Activated naive CD8-positive, alpha-beta T cell treated with anti-CD3 and anti-CD28 coated beads for 36 hours (primary cell): ENCODE measurements at places on chromosomes 7 and 10.

- DNase-seq = no peak
These were observed 82.6 kb downstream of the JMJD1C start for GRCh38 chr10:63383141-63383540.

GRCh38 chr10:50497758-50498157, 126.0 kb downstream of the SGMS1 start:
- no peak for DNase-seq

- peak; percentile 60 for DNase-seq
These were observed at the start of gene CDHR1 for GRCh38 chr10:84194424-84195043. Gene CDHR1, plus strand, starts transcription at chr10:84194537. Its CDS starts 224 bp downstream, at chr10:84194761.

DNA sequence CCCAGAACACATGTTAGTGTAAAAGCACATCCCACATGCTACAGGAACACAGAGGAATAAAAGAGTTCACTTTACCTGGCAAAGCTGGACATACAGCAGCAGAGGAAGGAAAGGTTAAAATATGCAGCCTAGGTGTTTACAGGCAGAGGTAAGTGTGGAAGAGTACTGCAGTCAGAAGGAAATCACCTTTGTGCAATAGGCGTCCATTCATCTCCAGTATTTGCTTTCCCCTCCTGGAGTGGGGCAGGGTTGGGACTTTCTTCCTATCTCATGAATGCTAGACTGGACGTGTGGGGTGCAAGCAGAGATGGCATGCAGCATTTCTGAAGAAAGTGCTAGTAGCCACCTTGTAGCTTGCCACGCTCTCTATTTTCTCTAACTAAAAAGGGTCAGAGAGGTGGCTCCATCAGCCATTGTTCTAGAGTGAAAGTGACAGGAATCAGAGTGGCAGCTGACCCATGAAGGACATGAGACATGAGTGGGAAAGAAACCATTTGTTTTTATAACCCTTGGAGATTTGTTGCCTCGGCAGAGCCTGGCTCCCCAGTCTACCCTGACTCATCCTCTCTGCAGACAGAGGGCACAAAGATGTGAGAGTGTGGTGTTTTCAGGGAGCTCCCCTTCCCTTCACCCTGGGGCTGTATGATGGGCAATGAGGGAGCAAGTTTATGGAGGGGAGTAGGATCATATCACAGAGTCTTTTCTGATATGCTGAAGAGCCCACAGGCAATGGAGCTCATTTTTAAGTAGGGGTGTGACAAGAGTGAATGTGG, 101.2 kb upstream of the SEC61G start:
- DNase-seq = no peak

GRCh38 chr10:71971311-71971731, 7.1 kb downstream of the CHST3 start:
- DNase-seq = no peak

DNA sequence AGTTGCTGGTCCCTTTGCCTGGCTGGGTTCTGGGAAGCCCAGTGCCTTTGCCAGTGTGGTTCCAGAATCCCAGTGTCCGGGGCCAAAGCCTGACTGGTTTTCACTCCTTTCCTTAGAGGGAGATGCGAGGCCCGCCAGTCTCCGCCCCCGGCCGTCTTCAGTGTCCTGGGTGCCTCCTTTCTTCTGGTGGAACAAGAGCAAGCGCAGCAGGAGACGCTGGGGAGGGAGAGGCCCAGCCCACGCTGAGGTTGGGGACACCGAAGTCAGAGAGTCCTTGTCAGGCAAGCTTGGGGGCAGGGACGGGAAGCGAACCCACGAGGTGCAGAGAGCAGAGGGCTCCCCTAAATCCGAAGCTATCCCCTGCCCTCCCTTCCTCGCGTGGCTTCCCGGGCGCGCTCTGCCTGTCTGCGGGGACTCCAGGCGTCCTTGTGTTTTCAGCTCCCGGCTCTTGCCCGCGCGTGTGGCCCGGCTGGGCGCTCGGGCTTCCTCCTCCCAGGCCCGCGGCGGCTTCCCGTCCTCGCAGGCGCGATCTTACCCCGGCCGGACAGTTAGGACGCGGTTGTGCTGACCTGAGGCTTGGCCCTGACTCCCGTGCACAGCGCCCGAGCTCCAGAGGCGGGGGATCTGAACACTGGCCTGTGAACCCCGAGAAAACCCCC, 60.6 kb upstream of the UBE3C start:
- no peak for DNase-seq

DNA sequence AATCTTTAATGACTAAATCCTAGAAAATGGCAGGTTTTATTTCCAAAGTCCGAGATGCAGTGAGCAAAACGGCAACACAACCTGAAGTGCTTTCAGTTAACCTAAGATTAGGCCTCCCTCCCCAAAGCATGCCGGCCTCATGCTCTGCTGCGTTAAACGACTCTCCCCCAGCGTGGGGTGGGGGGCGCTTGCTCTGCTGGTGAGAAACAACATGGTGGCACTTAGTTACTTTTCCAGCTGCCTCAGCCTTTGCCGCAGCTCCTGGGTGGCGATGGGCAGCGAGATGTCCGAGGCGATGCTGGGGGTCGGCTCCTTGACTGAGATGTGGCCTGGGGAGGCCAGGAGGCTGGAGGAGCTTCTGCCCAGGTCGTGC, 36.7 kb upstream of the NCAPG2 start:
- DNase-seq = no peak

DNA sequence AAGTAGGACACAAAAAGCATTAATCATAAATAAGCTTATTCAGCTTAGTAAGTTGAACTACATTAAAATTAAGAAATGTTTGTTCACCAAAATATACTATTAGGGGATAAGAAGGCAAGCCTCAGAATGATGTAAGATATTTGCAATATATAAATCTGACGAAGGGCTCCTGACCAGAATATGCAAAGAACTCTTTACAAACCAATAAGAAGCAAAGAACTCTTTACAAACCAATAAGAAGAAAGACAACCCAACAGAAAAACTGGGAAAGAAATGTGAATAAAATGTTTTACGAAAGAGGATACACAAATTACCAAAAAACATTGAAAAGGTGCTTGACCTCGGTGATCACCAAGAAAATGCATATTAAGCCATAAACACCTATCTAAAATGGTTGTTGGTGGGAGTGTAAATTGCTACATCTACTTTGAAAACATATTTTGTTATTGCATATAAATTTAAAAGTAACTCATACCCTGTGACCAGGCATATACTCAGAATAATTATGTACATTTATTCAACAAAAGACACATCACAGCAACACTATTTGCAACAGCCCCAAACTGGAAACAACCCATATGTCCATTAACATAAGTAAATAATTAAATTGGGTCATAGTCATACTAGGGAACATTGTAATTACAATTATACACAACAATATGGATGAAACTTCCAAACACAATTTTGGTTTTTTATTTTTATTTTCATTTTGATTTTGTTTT, 83.3 kb upstream of the CTBP2 start:
- DNase-seq = no peak

- no peak for DNase-seq
These were observed 132.6 kb upstream of the NAMPT start for GRCh38 chr7:106417273-106417902.

DNA sequence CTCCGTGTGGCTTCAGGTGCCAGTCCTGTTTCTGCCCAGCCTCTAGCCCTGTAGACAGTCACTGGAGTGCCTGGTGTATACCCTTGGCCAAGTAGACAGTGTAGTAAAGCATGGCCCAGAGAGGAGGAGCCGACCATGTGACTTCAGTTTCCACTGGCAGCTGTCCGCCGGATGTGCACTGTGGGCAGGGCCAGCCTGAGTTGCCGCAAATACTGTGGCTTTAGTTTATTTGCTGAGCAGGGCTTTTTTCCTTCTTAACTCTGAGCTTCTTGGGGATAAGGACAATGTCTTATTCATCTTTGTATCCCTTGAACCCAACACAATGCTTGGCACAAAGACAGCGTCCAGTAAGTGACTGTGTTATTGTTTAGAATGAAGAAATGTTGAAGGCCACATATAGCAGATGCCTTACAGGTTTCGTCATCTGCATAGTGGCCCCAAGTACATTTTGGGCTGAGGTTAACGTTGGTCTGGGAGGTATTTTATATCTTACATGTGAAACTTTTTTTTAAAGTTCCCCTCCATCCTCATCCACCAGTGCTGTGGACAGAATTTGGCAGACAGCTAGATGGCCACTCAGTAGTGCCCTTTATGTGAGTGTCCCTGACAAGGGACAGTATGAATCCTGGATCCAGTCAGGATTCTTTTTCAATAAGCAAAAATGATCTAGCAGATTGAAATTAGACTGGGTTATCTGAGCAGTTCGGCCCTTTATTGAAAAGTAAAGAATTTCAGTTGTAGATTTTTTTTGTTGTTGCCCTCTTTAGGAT, 40.6 kb downstream of the CYP17A1 start:
- peak; percentile 65 for DNase-seq

DNA sequence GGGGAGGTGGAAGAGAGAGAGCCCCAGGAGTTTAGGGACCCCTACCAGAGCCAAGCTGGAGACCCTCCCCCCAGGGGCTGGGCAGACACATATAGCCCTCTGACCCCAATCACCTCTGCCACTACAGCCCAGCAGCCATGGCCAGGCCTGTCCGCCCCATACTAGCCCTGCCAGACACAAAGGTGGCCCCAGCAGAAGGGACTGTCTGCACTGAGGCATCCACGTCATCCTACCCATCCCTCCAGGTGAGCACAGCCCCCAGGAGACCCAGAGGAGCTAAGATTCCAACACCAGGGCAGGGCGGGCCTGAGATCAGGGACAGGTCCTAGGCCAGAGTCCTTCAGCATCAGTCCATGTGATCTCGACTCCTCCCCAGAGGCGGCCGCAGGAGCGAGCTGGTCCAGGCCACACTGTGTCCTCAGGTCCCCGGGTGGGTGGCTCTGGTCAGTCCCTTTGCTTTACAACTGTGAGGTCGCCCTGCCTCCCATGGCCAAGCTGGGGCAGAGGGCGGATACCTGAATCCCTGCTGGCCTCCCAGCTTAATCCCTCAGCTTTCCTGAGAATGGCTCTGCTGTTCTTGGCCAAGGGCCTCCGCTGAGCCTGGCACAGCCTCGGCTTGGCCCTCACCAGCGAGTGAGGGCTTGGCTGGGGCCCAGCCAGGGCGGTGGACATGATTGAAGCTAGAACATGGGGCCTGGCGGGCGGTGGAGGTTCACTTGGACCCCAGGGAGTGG, 14.3 kb upstream of the ELN start:
- no peak for DNase-seq

DNA sequence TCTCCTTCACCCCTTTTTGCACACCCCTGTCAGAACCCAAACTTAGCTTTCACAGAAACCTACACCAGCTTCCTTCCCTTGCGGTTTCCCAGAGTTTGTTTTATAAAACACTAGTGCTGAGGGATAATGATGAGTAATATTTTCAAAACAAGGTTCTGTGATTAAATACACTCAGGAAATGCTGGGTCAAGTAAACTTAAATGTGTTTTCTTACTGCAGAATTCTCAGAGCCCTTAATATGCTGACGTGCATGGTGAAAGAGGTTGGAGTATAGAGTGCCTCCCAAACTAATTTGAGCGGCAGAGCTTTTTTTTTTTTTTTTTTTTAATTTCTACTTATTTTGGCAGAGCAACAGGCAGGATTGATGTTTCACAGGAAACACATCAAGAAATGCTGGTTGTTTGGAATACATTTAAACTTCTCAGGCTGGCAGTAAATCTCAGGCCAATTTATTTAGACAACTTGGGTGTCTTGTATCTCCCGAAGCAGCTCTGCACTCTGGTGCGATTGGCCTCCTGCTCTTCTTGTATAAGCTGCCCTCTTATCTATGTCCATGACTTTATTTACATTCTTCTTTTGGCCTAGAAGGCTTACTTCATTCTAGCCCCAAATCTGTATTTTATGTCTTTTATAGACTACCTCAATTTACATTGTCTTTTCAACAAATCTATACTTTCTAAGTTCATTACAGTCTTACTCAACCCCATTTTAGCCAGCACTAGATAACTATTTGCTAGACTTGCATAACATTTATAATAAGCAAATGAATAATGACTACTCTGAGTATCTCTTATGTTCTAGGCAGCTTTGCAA, 165.4 kb downstream of the BMPER start:
- no peak for DNase-seq

DNA sequence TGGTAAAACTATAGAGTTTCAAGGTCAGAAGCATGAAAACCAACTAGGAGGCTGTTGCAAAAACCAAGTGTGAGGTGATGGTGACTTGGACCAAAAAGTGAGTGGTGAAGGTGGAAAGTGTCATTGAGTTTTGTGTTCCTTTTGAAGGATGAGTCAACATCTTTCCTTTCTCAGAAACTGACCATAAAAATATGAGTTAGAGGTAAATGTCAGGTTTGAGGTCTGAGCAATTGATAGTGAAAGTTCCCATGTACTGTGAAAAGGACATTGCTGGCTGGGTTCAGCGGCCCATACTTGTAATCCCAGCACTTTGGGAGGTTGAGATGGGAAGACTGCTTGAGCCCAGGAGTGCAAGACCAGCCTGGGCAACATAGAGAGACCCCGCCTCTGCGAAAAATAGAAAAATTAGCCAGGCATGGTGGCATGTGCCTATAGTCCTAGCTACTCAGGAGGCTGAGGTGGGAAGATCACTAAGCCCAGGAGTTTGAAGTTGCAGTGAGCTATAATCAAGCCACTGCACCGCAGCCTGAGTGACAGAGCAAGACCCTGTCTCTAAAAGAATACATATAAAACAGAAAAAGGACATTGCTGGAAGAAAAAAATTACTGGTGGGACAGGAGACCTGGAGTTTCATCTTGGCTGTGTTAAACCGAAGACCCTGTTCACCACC, 89.3 kb upstream of the ARID5B start:
- DNase-seq = no peak

GRCh38 chr7:150382123-150382843, 3.2 kb downstream of the ZNF775 start:
- no peak for DNase-seq

- DNase-seq = no peak
These were observed 28.8 kb downstream of the DENND10 start for GRCh38 chr10:119132521-119133345.

GRCh38 chr7:147584771-147585193, 1005.8 kb upstream of the C7orf33 start:
- no peak for DNase-seq

GRCh38 chr10:83517456-83517855, 621.9 kb upstream of the GHITM start:
- no peak for DNase-seq

DNA sequence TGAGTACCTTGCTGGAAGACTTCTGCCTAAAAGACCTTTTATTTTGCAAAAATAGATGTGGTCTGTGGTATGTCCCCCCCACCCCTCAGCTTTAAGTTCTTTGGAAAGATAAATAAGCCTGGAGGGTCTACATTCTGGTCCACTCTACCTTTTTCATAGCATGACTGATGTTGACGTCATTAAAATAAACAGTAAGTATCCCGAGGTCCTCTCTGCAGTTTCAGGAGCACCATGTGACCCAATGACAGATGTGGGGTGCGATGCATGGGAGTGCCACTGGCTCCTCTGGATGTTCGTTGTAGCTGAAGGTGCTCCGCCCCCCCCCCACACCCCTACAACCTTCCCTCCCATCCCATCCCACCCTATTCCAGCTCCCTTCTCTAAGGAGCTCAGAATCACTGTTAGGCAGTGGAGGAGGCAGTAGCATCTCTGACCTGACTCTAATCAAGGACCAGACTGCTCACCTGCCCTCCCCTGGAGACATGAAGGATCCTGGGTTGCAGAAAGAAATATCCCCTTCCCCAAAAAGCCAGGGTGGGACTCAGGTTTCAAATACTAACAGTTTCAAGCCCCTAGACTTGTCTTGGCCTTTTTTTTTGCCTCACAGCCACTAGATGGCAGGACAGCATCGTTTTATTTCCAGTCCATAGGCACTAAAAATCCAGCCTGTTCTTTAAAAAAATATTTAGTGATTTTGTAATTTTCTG, 25.1 kb downstream of the CASP7 start:
- DNase-seq = no peak
